ENCODE measurements at places on chromosomes 12 and 14.
A peak's percentile ranks its signal among the peaks of the same experiment; 100 is the strongest.

DNA sequence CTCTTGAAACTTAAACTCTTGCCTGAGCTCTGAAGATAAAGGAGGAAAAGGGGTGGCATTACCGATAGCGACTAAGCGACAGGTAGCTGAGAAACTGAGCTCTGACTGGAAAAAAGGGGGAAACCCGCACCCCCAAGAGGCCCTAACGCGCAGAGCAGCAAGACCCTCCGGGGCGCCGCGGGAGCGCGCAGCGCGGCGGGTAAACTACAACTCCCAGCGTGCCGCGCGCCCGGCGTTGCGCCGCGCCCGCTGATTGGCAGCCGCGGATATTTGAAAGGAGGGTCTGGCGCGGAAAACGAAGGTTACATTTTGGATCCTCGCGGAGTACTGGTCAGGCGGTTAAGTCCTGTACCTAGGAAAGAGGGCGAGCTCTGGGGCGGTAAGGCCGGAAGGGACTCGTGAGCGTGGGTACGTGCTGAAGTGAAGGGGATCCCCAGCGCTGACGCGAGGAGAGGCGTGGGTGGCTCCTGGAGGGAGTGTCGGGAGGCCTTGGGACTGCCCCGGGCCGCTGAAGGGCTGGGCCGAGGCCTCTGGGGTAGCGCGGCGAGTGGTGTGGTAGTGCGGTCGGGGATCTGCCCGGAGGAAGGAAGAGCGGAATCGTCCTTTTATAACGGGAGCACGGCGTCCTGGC is at the start of gene ESPL1:
TSS of gene ESPL1 (plus strand) at position 301 of the 631 bp plus-strand sequence. CDS start 468 bp downstream, outside the sequence.
- peak; percentile 82 for DNase-seq

- DNase-seq = no peak
These were observed 51.6 kb downstream of the RPS6KA5 start for GRCh38 chr14:91008759-91009409.

DNA sequence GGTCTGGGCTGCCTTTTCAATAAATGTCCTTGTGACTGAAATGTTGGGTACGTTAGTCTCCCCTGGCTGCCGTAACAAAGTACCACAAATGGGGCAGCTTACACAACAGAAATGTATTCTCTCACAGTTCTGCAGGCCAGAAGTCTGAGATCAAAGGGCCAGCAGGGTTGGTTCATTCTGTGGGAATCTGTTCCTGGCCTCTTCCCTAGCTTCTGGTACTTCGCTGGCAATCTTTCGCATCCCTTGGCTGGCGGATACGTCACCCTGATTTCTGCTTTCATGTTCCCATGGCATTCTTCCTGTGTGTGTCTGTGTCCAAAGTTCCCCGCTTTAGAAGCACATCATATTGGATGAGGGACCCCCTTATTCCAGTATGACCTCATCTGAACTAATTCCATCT is 95.8 kb upstream of the NCOR2 start:
- no peak for DNase-seq

- no peak for DNase-seq
These were observed 105.1 kb downstream of the SINHCAF start for GRCh38 chr12:31220633-31221550.

DNA sequence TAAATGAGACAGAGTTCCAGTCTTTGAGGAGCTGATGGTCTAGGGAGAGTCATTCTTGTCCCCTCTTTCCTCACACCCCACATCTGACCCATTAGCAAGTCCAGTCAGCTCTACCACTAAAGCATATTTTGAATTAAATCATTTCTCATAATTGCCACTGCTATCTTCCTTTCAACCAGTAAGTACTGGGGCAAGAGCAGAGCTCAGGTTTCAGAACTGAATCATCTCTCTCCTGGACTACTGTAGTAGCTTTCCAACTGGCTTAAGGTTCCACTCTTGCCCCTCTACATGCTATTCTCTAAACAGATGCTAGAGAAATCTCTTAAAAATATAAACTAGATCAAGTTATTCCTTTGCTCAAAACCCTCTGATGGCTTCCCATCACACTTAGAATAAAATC is 218.3 kb downstream of the TTC6 start:
- DNase-seq = no peak

DNA sequence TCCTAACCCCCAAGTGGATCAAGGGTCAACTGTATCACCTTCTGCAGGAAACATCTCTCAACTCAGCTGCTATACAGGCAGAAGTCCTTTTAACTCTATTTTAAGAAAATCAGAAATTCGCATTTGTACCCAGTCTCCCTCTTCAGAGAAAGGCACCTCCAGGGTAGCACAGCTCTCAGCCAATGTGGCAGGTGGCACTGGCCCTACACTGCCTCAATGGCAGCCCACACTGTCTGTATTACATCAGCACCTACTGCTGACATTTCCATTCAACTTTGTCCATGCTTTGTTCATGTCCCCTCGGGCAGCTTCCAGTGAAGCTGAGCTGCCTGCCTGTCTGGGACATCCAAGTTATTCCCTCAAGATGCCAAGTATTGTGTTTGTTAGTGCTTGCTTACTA is 8.8 kb downstream of the SPTSSA start:
- no peak for DNase-seq

DNA sequence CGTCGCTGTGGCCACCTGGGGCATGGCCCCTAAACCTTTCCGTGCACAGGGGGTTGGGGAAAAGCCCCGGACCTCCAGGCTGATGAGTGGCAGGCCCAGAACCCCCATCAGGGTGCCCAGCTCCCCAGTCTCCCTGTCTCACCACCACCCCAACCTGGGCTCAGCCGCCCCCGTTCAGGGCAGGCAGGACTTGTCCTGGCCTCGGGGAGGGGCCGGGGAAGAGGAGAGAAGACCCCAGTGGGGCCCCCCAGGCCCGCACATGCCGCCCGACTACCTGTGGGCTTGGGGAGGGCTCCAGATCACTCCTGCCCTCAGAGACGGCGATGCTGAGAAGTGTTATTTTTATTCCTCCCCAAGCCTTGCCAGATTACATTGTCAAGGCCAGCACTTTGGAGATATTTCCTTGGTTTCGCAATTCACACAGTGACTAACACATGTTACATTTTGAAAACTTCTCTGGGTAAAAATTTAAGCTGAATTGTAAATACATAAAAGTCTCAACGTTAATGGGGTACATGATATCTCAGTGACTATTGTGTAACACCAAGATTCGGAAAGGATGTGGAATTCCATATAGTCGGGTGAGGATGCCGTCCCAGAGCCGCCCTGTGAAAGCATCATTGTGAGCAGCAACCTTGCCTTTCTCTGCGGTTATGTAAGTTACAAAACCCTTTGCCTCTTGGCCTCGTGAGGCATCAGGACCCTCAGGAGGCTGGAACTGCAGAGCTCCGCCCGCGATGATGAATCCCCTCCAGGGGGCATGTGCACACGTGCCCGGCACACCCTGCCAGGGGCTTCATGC is 85.6 kb upstream of the DIO3 start:
- no peak for DNase-seq

- no peak for DNase-seq
These were observed 60.4 kb downstream of the PPP1R36 start for GRCh38 chr14:64610049-64610746.

- DNase-seq = no peak
These were observed 157.0 kb downstream of the ASCL1 start for GRCh38 chr12:103114296-103115055.

GRCh38 chr12:11653215-11653753 is 3.8 kb downstream of the ETV6 start:
- DNase-seq = peak; percentile 62

DNA sequence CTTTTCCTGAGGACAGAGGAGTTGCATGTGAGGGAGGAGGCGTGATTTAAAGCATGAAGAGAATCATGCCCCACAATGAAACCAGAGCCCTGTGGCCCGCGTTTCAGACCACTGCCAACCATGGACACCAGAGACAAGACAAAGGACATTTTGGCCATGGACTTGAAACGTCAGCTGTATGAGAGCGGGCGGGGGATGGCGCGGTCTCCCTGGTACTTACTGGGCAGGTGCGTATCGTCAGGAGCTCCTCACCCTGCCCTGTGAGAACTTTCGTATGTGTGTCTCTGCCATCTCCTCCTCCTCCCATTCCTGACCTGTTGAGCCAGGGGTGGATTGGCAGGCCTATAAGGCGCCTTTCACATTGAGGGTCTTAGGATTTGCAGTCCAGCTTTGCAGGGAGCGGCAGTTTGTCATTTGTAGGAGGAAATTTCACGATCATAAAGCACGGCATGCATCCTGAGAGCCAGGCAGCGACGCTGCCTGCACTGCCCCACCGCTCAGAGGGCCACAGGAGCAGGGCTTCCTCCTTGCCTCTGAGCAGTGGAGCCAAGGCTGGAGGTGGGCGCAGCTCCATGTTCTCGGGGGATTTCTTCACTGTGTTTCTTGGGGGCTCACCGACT is 22.2 kb downstream of the SFSWAP start:
- no peak for DNase-seq

GRCh38 chr14:100432652-100433427 is 109.7 kb downstream of the SLC25A47 start:
- no peak for DNase-seq

GRCh38 chr12:6167327-6168280 is 32.6 kb upstream of the CD9 start:
- peak; percentile 71 for DNase-seq

GRCh38 chr12:44019118-44019517 is 183.2 kb downstream of the TMEM117 start:
- DNase-seq = no peak

GRCh38 chr12:104529130-104529874 is 72.6 kb downstream of the CHST11 start:
- no peak for DNase-seq

DNA sequence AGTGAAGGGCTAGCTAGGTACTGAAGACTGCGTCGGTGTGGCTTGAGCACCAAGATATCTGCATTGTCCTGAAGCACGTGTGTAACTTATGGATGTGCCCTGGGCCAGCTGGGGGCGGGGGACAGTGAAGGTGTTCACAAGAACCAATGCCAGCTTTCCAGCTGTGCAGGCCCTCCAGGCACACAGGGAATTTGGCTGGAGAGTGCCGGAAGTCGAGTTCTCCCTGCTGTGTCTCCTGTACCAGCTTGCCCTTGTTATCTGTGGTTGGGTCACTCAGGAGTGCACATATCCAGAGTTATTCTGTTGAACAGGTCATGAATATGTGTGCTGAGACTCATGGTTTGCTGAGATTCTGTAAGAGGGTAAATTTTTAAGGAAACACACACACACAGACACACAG is 75.9 kb upstream of the CRY1 start:
- no peak for DNase-seq

- DNase-seq = no peak
These were observed 37.0 kb upstream of the TSPAN9 start for GRCh38 chr12:3040026-3040656.

- no peak for DNase-seq
These were observed 1.4 kb upstream of the GSC start for GRCh38 chr14:94771158-94771905.

DNA sequence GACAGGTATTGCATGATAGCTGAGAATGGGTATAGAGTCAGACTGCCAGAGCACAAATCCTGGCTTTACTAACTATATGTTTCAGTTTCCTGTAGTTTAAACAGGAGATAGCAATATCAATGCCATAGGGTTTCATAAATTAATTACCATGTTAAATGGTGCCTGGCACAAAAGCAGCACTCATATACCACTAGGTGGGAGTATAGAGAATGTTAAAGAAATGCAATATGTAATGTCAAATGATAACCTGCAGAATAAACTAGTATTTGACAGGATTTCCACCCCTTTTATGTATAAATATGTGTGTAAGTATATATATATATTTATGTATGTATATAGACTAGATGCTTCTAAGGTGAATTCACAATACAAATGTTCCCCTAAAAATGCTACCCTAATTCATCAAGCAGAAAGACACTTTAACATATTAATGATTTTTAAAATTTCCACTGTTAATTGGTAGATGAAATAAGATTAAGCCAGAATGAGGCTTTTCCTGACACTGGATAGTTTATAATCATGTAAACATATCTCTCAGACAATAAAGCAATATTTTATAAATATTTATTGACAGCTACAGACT is 8.6 kb downstream of the WDR89 start:
- no peak for DNase-seq

DNA sequence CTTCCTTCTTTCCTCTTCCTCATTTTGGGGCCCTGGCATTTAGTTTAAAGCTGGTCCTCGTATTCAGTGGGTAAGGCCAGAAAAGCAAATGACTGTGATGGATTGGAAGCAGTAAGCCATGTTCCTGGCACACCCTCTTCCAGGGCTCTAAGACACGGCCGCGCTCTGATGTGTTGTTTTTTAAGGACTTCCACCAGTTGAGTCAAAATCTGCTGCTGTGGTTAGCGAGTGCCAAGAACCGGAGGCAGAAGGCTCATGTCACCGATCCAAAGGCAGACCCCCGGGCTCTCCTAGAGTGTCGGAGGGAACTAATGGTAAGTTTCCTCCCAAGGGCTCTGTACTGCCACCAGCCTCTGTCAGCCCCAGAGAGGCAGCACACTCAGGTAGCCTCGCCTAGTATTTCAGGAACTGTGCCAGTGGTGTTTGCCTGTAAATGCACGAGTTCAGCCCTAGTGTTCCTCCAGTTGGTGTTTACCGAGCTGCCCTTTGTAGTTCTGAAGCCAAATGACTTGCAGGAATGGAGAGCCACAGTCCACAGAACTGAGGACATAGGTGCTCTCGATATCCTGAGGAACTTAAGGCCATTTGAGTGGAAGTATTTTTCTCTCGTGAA is 72.7 kb downstream of the ESR2 start:
- no peak for DNase-seq

Measured in stimulated activated CD4-positive, alpha-beta T cell treated with anti-CD3 and anti-CD28 coated beads, Interleukin-4, amount 100 ng/mL, for 24 hours (primary cell).